Activated CD8-positive, alpha-beta T cell treated with anti-CD3 and anti-CD28 coated beads for 36 hours (primary cell): ENCODE measurements at places on chromosomes 5 and 9.

DNA sequence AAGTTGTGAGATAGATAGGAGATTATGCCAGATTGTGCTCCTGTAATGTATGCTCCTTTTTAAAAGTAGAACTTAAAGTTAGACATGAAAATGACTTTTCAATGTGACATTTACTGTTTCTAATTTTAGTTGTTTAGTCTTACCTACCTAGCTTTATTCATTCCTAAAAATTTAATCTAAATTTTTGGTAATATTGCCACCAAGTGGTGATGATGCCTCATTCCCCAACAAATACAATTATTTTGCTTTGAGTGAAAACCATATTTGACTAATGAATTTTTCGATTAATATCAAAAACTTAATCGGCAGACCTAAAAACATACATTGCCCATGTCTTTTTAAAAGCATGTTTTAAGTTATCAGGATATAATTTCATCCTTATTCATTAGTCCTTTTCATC lies 25.6 kb downstream of the PPWD1 start:
- DNase-seq = no peak

GRCh38 chr9:89969881-89970639 lies 365.2 kb downstream of the GADD45G start:
- peak; percentile 9 for DNase-seq

DNA sequence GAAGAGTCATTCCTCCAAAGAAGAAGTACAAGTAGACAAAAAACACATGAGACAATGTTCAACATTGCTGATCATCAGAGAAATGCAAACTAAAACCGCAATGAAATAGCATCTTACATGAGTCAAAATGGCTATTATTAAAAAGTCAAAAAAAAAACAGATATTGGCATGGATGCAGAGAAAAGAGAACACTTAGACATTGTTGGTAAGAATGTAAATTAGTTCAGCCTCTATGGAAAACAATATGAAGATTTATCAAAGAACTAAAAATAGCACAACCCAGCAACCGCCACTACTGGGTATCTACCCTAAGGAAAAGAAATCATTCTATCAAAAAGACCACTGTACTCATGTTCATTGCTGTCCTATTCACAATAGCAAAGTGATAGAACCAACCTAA lies 157.5 kb downstream of the CHSY3 start:
- DNase-seq = no peak

- peak; percentile 63 for DNase-seq
Observed at GRCh38 chr5:96875791-96876291, 459 bp upstream of the ERAP2 start.

- DNase-seq = no peak
Observed at GRCh38 chr5:93034621-93035590, 546.1 kb downstream of the NR2F1-AS1 start.

DNA sequence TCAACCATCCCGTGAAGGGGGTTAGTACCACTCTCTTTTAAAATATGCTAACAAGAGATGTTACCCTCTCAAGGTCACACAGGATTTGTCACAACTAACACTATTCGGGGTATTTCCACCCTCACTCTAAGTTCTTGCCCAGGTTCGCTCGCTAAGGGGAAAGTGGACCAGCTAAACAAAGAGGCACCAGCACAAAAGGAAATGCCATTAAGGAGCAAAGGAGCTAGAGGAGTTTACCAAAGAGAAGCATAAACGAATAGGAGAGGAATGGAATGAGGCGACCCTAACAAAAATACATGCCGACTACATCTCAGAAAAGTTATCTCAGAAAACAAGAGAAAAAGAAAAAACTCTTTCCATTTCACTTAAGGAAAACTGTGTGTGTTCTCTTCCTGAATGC lies 170.9 kb downstream of the DCP2 start:
- DNase-seq = no peak

- DNase-seq = no peak
Observed at GRCh38 chr9:12813960-12814876, 39.4 kb downstream of the LURAP1L start.

- no peak for DNase-seq
Observed at GRCh38 chr9:81083067-81083466, 606.3 kb downstream of the TLE1 start.

GRCh38 chr5:66113160-66113559 lies 30.9 kb upstream of the SREK1 start:
- no peak for DNase-seq

- DNase-seq = no peak
Observed at GRCh38 chr5:155898284-155898683, 428.7 kb upstream of the SGCD start.

DNA sequence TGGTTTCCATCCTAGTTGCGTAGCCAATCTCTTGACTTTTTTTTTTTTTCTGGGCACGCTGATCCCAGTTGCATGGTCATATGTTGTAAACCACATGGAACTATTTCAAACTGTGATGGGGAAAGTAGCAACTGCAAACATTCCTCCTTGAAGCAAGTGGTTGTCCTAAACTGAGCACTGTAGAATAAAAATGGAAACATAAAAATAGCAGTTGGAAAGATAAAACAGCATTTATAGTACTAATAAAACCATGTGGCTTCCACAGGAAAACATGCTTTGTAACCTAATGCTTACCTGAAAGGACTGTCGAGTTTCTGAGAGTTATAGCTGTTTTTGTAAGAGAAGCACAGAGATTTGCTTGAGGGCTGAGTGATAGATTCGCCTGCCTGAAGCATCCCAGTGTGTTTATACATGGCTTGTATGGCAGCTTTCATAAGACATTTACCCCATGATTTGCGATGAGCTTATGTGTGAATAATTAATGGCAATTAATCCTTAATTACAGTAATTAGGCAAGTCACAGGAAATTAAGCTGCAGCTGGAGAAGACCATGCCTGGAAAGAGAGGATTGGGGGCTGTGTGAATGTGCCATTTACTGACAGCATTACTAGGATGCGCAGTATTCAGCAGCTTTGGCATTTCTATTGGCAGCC lies 136.5 kb downstream of the PBX3 start:
- no peak for DNase-seq

GRCh38 chr9:2602704-2603116 lies 18.9 kb upstream of the VLDLR start:
- no peak for DNase-seq

DNA sequence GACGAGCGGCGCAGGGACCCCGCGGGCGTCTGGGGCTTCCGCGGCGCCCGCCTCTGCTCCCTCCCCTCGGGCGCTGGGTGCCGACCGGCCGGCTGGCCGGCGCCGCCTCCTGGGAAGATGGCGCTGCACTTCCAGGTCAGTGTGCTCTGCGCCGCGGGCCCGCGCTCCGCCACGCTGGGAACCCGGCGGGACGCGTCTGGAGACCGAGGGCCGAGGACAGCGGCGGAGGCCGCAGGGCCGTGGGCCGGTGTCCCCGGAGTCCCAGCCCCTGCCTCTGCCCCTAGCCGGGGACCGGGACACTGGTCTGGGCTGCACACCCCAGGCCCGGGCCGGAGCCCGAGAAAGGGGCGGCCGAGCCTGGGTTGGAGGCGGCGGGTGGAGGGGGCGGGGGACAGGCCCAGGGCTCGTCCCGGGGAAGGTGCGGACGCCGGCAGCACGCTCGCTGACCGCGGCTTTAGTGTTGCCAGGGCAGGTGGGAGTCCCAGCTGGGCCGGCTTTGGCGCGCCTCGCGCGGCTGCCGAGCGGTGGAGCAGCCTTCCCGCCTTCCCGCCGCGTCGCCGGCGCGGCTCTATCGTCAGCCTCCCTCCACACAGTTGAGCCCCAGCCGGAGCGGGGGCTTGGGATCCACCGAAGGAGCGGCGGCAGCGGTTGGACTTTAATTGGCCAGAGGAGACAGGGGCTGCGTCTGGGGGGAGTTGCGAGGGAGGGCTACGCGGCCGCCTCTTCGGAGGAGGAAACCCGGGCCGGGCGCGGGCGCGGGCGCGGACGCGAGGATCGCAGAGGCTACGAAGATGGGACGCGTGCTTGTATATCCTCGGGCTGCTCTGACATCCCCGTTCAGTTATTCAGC lies at the start of gene RANBP17:
RANBP17 (plus strand) TSS at position 102 of the 850 bp plus-strand sequence.
- no peak for DNase-seq

DNA sequence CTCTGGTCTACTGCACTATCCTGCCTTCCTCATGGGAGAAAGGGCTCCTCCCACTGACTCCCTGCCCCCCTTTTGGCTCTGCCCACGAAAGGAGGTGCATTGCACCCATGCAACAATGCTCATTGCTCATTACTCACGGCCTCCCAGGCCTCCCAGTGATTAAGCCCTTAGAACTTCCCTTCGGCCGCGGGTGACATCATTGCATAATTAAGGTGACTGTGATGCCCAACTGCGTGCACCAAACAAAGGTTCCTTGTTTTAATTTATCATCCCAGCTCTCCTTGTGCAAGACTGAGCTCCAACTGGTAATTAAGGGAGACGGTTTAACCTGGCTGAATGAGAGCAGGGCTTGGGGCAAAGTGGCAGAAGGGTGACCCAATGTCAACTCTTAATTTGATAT lies 180.4 kb downstream of the GAS1 start:
- no peak for DNase-seq

GRCh38 chr9:127158786-127159324 lies 36.4 kb upstream of the ANGPTL2 start:
- DNase-seq = no peak

DNA sequence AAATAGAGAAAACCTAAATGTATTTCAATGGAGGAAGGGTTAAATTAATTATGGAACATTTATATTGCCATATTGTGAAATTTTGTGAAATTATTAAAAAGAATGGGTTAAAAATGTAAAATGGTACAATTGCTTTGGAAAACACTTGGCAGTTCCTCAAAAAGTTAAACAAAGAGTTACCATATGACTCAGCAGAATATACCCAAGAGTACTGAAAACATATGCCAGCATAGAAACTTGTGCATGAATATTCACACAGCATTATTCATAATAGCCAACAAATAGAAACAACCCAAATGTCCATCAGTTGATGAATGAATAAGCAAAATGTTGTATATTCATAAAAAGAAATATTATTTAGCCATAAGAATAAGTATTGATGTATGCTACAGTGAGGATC lies 181.0 kb upstream of the MAST4 start:
- no peak for DNase-seq

- no peak for DNase-seq
Observed at GRCh38 chr9:24413651-24414050, 132.0 kb downstream of the IZUMO3 start.

- no peak for DNase-seq
Observed at GRCh38 chr5:168174376-168174775, 117.1 kb upstream of the WWC1 start.

- DNase-seq = no peak
Observed at GRCh38 chr5:58834242-58835225, 251.7 kb downstream of the RAB3C start.

- DNase-seq = no peak
Observed at GRCh38 chr9:81602887-81603680, 86.3 kb downstream of the TLE1 start.

DNA sequence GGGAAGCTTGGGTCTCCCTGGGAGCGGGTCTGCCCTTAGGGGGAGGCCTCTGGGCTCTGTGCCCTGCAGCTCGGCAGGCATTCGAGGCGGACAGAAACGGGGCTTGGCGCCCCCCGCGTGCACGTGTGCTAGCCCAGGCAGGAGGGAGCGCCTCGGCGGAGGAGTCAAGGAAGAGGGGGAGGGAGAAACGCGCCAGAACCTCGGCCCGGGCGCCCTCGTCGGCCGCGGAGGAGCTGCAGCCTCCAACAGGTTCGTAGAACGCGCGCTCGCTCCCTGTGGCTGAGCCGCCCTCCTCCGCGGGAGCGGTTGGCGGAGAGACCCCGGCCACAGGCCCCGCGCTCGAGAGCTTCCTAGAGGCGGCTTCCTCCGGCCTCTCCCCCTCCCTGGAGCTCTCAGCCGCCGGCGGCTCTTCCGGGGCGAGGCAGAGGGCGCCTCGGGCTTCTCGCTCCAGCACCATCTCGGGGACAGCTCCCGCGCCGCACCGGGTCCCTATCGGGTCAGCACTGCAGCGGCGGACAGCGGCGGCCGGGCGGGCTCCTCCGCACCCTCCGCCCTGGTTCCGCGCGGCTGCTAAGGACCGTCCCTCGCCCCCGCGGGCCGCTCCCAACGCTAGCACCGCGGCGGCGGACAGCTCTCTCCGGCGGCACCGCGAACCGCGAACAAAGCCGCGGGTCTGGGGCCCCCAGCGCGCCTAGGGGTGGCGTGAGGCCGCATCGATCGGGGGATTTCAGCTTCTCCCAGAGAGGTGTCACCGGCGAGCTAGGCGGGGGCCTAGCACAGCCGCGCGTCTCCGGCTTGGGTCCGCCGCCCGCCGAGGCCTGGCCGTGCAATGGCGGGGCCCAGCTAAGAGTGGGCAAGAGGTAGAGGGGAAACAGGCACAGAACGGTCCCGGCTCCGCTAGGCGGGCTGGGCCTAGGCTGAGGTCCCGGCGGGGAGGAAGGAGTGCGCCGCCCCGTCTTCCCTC lies 74.6 kb upstream of the CPLX2 start:
- peak; percentile 86 for DNase-seq

- DNase-seq = no peak
Observed at GRCh38 chr5:10892911-10893215, 131.8 kb upstream of the DAP start.

DNA sequence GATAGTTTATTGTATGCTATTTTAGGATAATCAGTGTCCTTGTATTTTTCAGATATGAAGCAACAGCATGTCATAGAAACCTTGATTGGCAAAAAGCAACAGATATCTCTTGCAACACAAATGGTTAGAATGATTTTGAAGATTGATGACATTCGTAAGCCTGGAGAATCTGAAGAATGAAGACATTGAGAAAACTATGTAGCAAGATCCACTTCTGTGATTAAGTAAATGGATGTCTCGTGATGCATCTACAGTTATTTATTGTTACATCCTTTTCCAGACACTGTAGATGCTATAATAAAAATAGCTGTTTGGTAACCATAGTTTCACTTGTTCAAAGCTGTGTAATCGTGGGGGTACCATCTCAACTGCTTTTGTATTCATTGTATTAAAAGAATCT lies 14.5 kb downstream of the CCT5 start:
- no peak for DNase-seq

DNA sequence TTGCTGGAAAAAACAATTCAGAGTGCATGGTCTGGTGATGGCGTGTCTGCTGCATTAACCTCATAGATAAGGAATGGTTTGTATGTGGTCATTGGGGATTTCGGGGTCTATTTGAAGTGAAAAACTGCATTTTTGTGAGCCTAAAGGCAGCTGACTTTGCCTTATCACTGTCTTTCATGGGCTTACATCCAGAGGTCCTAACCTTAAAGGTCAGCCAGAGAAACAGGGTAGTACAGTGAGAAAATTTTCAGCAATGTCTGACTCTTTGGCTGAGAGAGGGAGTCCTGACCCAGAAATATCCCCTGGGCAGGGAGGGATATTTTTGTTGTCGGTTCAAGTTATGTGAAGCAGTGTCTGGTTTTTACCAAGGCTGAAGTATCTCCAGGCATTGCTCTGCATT lies 5.7 kb downstream of the PCSK5 start:
- DNase-seq = no peak

- no peak for DNase-seq
Observed at GRCh38 chr9:19145881-19146280, 18.6 kb upstream of the PLIN2 start.

DNA sequence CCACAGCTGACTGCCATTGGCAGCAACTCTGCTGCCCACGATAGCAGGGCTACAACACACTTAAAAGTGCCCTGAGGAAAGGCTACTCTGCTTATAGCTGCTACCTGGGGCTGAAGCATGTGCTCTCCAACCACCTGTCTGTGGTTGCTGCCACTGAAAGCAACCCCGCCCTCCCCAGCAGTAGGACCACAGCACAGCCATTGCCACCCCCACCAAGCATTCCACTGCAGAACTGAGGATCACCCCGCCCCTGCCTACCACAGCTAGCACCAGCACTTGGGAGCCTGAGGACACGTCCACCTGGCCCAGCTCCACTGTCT lies 85.8 kb downstream of the LPAR1 start:
- DNase-seq = no peak
